ENCODE measurements at places on chromosomes 11 and 22.

DNA sequence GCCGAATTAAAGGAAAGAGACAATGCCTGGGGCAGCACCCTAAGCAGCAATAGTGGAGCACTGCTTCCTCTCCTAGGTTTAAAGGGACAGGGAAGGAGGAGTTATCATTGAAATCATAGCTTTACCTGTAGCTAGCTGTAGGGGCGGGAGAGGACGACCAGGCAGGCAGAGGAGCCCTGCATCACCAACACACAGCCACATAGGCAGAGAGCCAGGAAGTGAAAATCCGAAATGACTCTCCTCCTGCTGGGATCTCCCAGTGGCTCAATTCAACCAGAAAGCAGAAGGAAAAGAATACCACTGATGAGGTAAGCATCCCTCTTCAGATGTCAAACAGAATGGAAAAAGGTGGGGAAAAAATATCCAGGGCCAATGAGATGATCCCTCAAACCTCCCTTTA, 20.4 kb downstream of the MRGPRX4 start:
- DNase-seq: no peak

DNA sequence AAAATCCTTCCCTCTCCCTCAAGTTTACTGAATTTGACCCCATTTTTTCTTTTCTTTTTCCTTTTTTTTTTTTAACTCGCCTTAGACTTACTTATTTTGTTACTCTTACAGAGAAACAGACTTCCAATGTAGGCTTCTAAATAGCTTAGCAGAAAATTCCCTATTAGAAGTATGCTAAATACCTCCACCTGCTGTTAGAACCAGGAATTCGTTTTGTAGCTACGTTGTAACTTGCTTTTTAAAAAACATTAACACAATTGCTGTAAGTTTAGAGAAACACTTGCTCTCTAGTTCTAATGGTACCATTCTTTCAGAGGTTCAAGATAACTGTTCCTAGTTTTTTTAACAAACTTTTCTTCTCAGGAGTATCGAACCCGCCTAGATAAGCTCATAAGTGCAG, 324.2 kb downstream of the DCDC1 start:
- DNase-seq: no peak

DNA sequence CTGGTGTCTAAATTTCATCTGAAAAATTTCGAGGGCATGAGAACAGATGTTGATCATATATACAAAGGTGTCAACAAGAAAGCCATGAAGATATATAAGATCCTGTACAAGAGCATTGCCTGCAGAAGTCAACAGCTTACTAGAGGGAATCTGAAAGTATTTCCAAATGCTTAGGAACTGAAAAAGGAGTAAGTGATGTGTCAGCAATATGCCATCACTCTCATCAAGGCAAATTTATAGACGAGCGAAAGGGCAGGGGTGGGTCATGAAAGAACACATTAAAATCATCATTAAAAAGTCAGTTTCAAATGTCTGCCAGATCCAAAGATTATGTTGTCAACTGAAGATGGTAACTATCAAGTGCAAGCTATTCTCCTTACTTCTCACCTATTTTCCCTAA, 1299.0 kb downstream of the LRRC4C start:
- DNase-seq: no peak

- no peak for DNase-seq
Observed at GRCh38 chr22:49999946-50000586, 12.5 kb downstream of the IL17REL start.

Measured in fibroblast of skin of left biceps (primary cell).